ENCODE measurements at places on chromosomes 2 and 18.

- DNase-seq, result no peak
Measured at GRCh38 chr18:57915248-57915647, 112.1 kb upstream of the ATP8B1 start.

DNA sequence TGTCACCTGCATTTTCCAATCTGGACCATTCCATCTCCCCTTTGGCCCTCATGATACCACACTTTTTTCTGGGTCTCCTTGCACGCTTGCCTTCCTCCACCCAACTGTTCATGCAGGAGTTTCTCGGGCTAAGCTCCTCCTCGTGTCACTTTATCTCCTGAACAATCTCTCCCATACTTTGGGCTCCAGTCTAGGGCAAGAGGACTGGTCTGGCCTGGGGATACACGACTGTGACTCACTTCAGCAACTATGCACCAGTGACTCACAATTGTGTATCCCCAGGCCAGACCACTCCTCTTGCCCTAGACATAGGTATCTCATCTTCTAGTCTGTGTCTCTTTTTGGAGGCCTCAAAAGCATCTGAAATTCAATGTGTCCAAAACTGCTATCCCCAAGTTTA, 149.4 kb upstream of the PTPRM start:
- DNase-seq, result peak; percentile 86

- DNase-seq, result no peak
Measured at GRCh38 chr2:183068561-183068960, 10.0 kb upstream of the DUSP19 start.

DNA sequence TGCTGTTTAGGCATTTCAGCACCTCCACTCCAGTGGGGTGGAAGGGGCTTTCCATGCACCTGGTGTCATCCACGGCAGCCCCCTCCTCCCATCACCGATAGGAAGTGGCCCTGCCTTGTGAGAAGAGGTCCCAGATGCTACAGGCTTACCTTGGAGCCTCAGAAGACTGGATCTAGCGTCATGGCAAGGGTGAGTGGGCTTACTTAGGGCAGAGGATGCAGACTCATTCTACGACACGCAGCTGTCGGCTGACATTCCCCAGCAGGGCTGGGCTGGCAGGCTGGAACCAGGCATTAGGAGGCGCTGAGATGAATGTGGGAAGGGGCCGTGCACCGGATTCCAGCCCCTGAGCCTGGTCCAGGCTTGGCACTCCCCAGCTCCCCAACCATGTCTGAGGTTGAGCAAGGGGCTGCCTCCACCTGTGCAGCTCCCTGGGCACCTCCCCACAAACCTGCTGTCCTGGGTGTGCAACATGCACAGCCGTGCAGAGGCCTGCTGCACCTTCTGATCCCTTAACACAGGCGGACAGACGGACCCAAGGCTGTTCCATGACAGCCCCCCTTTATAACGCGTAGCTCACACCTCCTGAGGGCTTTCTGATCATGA, 1.7 kb upstream of the PRLH start:
- no peak for DNase-seq

- no peak for DNase-seq
Measured at GRCh38 chr2:10980071-10980470, 68.3 kb downstream of the KCNF1 start.

DNA sequence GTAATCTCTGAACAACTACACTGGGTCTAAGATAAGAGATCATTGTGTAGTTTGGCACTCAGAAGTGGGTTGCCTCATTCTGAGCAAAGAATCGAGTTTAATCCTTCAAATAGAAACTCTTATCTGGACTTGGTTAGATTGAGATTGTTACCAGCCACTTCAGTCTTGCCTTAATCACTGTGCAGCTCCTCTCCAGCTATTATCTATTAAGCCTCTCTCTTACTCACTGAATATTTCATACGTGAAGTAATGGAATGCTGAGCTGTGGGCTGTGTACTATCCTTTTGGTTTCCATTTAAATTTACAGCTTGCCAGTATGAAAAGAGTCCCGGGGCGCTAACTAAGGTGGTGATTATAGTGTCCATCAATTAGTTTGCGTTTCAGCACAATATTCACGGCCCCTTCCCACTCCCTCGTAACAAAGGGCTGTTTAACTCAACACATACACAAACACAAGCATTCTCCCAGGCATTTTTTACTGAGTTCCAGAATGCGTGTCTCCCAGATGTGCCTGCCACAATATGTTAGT, 65.7 kb upstream of the NCKAP5 start:
- peak; percentile 80 for DNase-seq

DNA sequence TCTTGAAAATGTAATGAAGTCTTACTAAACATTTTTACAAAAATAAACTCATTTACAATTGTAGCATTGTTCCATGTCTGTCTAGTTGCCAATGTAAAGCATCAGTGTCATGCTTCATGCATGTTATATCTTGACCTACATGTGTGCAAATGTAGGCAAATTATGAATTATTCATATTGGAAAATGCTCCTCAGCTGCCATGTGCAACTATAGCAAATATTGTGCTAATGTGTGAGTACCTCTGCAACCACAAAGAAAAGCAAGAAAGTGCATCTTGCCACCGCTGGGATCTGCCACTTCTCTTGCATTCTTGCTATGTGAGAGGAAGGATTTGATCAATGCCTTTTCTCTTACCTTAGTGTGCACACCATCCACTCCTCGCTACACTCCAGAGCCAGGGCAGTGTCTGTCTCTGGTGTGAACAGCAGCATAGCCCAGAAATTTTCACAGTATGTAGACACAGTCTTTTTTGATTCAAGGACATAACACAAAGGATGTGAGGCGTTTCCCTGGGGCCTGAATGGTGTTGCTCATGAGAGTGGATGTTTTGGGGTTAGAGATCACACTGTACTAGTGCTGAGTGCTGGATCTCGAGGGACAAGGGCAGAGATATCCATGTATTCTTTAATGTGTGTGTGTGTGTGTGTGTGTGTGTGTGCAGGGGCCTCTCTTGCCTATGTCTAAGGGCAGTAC, 47.6 kb upstream of the HAAO start:
- DNase-seq, result no peak

DNA sequence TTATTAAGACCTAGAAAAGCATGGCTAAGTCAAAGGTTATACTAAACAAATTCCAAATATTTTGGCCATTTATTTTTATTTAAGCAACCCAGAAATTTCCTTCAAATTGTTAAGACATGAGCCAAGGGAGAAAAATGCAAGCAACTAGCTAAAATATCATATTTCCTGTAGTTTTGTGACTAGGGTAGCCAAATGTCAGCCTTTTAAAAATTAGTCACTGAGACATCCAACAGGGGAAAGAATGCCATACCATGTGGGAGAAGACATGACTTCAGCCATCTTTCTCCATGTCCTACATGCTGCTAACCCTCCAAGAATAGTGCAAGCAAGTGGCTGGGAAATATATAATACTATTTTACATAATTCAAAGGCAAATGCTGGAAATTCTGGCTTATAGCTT, 197.9 kb downstream of the DSEL start:
- DNase-seq, result peak; percentile 69

- DNase-seq, result no peak
Measured at GRCh38 chr2:189506514-189506976, 65.3 kb downstream of the WDR75 start.

DNA sequence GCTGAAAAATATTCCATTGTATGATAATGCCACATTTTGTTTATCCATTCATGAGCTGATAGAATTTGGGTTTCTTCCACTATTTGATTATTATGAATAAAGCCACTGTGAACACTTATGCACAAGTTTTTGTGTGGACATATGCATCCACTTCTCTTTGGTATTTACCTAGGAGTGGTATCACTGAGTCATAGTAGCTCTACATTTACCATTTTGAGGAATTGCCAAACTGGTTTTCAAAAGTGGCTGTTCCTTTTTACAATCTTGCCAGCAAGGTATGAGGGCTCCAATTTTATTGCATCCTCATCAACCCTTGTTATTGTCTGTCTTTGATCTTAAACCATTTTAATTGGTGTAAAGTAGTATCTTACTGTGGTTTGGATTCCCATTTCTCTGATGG, 13.3 kb upstream of the EHBP1 start:
- no peak for DNase-seq

DNA sequence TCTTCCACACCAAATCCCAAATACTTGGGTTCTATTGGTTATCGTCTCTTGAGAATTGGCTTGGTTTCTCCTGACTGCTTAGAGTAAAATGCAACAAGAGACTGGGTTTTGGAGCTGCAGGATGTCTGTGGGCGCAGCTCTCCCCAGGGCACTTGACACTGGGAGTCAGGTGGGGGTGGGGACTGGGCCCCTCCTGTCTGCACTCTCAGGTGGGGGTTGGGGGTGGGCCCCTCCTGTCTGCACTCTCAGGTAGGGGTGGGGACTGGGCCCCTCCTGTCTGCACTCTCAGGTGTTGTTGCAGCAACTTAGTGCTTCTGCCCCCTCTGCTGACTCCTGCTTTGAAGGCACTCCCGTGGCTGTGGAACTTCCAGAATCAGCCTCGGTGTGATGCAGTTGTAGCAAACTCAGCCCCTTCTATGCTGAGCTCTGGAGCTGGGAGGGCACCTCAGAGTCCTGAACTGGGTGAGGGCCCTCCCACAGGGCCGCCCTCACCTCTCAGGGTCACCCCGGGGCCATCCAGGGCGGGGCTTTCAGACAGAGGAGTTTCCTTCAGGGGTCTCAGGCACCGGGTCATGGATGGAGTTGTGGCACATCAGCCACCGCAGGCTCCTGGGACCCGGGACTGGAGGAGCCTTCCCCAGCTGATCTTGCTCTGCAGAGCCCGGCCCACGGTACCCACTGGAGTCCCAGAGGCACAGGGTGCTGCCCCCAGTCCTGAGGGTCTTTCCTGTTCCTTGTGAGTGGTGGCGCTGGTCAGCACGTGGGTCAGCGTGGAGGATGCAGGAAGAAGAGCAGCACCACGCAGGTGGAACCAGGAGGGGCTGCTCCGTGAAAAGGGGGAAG, 22.9 kb upstream of the CIDEA start:
- no peak for DNase-seq

GRCh38 chr2:210541290-210541902, 15.0 kb upstream of the CPS1 start:
- peak; percentile 3 for DNase-seq

DNA sequence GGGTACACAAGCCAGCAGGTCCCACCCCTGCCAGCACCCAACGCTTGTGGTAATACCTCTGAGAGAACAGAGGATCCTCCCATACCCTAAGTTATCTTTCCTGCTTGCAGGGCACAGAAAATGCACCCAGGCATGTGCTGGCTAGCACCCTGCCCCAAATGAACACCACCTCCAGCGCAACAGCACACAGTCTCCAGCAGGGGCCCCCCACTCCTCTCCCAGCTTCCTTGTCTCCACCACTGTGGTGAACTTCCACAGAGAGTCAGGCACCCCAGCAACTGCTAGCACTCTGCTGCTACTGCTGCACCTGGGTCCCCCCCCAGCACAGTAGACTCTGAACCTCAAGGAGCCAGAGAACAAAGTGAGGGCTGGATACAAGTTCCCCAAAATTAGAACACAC, 216.8 kb upstream of the CNTNAP5 start:
- DNase-seq, result no peak

- no peak for DNase-seq
Measured at GRCh38 chr18:56062931-56063330, 474.9 kb upstream of the TCF4 start.

- DNase-seq, result peak; percentile 85
Measured at GRCh38 chr2:65662654-65663432, 230.4 kb upstream of the SPRED2 start.

GRCh38 chr2:235025800-235026536, 74.2 kb downstream of the SH3BP4 start:
- peak; percentile 91 for DNase-seq

DNA sequence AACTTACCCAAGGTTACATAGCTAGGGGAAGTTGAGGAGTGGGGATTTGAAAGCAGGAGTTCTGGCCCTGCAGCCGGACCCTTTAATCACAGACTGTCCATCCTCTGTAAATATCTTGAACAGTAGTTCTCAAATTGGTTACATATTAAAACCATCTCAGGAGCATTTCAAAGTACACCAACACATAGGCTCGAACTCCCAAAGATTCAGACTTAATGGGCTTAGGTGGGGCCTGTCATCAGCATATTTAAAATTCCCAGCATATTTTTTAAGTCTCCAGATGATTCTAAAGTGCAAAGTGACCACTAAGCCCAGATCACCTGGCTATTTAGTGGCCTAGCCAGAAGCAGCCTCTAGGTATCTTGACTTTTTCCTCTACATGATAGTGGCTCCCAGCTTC, 192.2 kb downstream of the ZNF385B start:
- no peak for DNase-seq

DNA sequence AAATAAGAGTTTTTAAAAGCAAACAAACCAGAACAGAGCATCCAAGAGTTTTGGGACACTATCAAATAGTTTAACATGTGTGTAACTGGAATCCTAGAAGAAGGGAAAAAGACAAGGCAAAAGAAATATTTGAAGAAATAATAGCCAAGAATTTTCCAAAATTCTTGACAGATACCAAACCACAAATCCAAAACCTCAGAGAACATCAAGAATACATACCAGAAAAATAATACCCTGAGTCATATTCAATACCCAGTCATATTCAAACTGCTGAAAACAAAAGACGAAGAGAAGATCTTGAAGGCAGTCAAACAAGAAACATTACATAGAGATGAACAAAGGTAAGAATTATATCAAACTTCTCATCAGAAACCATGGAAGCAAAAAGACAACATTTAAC, 22.9 kb downstream of the INO80C start:
- no peak for DNase-seq

GRCh38 chr18:8858888-8859511, 153.6 kb downstream of the MTCL1 start:
- peak; percentile 96 for DNase-seq

- DNase-seq, result peak; percentile 54
Measured at GRCh38 chr2:25672494-25673299, 680 bp downstream of the DTNB start.

DNA sequence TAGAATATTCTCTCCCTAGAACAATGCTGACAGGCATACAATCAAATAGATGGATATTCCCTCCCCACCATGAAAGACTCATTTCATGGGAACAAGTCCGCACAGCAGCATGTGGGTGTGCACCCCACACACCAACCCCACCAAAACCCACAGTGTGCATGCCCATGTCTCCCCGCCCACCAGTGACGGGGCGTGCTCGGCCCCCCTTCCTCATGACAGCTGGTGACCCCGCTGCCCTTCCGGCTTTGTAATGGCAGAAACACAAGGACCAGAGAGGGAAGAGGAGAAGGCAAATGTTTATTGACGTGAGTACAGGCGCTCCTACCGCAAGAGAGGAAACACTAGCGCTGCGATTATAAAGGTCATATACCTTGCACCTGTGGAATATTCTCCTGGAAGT, 30.8 kb upstream of the ODC1 start:
- DNase-seq, result no peak

DNA sequence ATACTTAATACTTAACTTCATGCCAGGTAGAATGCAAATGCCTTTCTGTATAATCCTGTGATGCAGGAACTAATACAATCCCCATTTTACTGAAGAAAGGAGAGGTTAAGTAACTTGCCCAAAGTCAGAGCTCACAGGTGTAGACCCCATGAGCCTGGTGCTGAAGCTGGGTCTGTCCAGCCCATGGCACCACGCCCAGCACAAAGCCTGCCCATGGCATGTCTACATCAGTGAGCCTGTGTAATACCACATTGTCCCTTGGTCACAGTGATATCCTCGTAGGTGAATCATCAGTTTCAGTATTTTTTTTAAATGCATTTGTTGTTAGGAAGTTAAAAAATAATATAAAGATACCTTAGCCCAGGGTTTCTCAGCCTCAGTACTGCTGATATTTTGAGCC, 69.9 kb upstream of the MCFD2 start:
- DNase-seq, result peak; percentile 37

- peak; percentile 80 for DNase-seq
Measured at GRCh38 chr18:7950380-7951136, 383.4 kb downstream of the PTPRM start.

GRCh38 chr2:20145497-20146193, 79.3 kb downstream of the SDC1 start:
- no peak for DNase-seq
